ENCODE measurements at places on chromosomes 11 and 22.

DNA sequence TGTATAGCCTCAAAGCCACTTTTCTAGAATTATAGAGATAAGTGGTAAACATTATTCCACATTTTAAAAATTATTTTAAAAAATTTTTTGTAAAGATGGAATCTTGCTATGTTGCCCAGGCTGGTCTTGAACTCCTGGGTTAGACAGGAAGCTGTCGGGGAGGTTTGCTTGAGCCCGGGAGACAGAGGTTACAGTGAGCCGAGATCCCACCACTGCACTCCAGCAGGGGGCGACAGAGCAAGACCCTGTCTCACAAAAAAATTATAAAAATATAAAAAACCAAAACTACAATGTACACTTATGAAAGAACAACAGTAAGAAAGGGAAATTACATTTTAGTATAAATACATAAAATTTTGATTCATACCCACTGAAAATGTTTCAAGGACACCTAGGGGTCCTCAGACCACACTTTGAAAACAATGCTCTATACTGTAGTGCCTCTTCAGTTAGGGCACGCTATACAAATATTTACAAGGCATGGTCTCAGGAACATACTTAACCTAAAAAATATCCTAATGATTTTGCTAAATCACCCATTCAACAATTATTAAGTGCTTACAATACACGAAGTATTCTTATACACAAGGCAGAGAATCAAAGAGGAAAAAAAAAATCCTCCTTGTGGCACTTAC is 111.2 kb downstream of the MRTFA start:
- DNase-seq: peak; percentile 51

DNA sequence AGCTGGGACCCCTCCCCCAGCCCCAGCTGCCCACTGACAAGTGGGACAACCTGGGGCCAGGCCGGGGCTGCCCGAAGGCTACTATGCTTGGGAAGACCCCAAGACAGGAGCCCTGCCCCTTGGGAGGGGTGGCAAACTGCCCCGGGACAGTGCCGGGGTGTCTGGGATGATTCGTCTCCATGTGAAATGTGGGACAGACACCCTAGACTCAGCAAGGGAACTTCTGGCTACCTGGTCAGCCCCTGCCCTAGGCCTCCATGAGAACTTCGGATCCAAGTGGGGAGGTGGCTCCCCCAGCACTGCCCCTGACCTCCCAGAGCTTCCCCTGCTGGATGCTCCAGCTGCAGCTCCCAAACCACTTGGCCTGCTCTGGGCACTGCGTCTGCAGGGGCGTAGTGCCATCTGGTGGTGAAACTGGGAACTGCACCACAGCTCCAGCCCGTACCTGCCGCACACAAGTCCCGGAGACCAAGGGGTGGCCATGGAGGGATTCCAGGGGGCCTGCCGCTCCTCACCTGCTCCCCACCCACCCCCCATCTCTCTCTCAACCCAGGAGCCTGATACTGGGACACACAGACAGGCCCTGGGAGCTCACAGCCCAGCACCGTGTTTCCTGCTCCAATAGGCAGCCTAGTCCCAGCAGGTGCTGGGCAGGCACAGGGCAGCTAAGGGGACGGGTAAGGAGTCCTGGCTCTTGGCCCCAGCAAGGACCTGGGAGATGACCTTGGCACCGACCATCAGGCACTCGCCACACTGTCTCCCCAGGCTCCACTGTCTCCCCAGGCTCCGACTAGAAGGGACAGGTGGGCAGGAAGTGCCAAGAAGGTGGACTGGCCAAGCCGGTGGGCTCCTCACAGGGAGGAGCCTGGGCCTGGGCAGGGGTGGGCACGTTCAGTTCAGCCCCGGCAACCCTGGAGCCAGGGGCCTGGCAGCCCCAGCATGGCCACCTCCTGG is 194.1 kb downstream of the IGLL1 start:
- DNase-seq: peak; percentile 94

DNA sequence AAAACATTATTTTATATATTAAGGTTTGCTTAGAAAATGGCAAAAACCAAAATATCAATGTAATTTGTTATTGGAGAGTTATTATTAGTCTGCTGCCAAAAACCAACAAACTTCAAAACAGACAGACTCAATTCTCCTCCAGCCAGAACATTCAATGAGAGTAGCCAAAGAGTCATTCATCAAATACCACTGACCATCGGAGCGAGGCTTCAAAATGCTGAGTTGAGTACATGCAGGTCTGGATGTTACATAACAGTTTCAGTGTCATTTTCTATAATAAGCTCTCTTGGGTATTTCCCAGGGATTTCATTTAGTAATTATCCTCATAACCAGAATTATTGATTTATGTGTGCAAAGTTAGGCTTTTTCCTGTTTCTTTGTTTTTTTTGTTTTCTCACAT is 42.6 kb downstream of the CHST1 start:
- DNase-seq: no peak

DNA sequence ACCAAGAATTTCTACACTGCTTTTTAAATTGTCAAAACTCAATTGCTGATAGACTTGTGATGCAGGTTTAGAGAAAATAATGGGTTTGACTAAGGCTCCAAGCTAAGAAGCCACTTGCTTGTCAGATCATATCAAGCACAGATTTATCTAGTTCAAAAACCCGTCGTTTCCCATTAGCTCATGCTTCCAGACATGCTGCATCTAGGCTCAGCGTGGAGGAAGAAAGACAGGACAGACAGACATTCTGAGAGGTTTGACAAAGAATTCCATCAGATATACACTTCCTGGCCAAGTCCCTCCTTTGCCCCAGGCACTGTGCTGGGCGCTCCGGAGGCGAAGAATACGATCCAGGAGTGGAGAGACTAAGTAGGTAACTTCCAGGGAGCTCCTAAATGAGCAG is 76.8 kb downstream of the KCNC1 start:
- DNase-seq: no peak
